Neural crest cell (in vitro differentiated cells): ENCODE measurements at places on chromosomes 5 and 9. TPM values are rescaled to one million over a fixed set of nuclear protein-coding genes. Genes with fewer than 3 reads are reported as not detected.

Gene THOC3
- 77.1 and 89.0 TPM in 2 replicates for total RNA-seq

Gene PCDHGA12
- total RNA-seq = 1.5 and 1.8 TPM in 2 replicates

Gene PTGS1
- 0.16 and 0.37 TPM in 2 replicates for total RNA-seq

Gene BARHL1
- total RNA-seq = not detected in 2 replicates

DNA sequence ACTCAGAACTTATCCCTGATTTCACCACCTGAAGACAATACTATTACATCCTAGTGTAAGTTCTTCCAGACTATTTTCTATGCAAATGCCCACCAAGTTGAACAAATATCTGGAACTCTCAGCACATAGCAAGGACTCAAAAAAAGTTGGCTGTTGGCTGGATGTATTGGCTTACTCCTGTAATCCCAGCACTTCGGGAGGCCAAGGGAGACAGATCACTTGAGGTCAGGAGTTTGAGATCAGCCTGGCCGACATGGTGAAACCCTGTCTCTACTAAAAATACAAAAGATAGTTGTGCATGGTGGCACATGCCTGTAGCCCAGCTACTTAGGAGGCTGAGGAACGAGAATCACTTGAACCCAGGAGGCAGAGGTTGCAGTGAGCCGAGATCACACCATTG is 15.0 kb upstream of the VPS13A start:
- DNase-seq = no peak

- DNase-seq = no peak
Observed at GRCh38 chr5:160289721-160290120, 22.6 kb downstream of the CCNJL start.

DNA sequence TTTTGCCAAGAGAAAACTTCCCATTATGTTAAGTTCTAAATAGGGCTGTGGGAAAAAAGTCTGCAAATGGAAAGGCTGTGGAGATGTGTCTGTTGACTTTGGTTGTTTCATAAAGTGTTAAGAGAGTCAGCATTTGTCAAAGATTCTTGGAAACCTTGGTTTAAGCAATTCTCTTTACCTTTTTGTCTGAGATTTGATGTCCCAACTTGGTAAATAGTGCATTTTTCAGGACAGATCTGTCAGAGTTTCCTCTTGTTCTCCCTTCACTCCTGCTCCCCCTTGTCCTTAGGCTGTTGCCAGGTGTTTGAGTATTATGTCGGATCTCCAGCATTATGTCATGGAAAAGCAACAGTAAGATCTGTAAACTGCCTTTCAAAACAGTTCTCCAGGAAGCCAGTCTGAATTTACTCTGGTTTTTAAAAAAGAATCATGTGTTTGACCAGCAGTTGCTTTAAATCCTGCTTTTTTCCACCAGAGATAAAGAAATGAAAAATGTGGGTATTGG is 79.1 kb upstream of the ADAMTSL1 start:
- no peak for DNase-seq

DNA sequence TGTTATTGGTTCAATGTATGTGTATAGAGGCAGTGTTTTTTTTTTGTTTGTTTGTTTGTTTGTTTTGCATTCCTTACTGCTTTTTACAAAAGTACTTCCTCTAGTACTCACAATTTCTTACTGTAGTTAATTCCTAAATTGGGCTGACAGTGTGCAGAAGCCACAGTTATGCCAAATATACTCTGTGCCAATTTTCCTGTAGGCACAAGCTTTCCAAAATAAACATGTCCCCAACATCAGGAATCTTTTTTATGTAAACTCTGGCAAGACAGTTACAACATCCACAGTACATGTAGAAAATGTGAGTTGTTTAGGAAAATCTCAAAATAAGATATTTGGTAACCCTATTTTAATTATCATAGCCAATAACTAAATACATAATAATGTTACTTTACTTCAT is 161.6 kb upstream of the TSLP start:
- no peak for DNase-seq

DNA sequence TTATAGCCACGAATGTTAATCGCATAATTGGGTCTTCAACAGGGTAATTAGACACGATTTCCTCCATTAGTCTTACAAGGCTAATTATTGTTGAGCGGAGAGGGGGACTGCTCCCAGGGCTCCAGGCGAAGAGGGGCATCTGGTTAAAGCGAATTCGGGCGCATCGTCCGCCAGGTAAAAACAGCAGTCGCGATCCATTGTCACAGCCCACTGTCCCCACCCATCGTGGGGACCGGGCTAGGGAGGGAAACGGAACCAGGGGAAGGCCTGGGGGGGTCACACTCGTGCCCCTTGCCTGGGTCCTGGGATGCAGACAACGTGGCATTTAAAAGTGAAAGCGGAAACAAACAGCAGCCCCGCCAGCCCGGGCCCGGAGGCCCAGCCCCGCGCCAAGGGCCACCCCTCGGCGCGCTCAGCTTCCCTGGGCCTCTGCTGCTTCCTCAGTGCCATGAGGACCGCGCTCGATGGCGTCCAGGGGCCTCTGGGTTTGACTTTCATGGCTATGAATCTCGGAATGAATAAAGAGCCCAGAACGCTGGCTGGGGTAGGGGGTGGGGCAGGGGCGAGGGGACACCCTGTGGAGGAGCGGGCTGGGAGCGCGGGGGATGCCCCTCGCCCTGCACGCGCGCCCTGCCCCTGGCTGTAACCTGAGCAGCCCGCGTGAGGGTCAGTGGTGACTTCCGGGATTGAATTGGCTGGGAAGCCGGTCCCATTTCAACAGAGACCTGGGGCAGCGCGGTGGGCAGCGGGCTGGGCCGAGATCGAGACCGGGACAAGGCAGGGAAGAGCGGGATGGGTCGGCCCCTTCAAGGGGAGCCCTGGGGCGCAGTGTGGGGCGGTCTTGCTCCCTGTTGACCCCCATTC is 99.9 kb downstream of the GTF3C4 start:
- peak; percentile 35 for DNase-seq

GRCh38 chr5:52554293-52554692 is 233.4 kb upstream of the ITGA1 start:
- no peak for DNase-seq

DNA sequence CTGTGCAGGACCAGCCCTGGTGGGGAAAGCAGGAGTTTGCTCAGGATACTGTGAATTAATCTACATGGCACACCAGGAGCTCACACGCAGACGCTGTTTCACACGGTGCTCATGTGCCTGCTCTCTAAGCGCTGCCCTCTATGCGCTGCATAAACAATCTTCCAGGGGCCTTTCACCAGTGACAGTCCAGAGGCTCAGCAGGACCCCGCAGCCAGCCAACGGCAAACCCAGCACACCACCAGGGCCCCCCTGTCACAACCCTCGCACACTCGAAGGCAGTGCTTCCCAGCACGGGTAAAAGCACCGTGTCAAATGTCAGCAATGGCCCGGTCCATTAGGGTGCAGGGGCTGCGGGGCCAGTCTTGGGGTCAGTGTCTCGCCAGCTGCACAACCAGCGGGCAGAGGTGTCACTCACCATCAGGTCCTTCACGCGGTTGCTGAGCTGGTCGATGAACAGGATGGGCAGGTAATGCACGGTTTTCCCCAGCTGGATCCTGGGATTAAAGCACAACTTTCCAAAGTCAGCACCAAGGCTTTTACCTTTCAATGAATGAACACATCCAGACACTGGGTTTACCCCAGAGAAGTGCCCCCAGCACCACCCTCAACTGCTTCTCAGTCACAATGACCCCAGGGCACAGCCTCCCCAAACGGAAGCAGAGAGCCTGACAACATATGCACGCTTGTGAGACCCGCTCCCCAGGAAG is 7.3 kb downstream of the CLPTM1L start:
- DNase-seq = no peak
